ENCODE measurements at places on chromosomes 5 and 9.

DNA sequence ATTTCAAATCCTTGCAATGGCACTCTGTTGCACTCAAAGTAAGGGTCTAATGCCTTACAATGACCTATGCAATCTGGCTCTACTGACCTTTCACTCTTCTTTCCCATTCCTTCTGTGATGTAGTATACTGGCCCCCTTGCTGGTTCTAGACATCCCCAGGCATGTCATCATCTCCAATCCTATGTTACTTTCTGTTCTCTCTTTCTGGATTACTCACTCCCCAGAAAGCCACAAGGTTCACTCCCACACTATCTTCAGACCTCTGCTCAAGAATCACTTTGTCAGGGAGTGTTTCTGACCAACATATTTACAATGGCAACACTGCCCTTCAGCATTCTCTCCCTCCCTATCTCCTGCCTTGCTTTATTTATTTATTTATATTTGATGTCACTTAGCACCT, 802.2 kb upstream of the WWC1 start:
- DNase-seq = no peak

DNA sequence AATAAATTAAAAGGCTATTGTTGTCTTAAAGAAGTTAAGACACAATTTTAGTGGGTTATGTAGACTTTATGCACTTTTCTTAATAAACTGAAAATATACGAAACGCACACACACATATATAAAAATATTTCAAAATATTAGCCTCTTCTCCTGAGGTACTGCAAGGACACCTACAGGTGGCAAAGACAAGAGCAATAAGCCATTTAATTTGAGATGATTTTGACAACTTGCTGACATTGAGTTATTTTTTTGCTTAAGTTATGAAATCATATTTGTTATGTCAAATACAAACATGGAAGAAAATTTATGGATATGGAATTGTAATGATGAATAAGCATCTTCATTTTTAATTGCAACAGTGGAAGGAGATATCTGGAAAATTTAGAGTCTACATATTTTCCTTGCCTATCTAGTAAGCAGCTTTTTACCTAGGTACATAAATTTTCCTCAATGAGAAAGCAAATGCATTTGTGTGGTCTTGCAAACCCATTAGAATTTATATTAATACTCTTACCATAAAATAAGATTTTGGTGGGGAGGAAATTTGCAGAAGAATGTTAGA, 301.6 kb downstream of the ISL1 start:
- no peak for DNase-seq

DNA sequence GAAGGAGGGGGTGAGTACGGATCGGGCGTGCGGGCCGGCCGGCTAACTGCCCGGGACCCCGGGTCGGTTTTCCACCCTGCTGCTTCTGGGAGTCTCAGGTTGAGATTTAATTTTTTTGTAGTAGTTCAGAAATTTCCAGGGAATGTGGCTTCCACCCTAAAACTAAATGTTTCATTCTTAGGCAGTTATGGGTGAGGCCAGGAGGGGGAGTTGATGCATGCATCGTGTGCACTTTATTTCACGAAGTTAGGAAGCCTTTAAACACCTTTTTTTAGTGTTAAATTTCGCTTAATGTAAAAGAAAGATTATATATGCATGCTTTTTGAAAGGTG, 905 bp downstream of the CDK9 start:
- no peak for DNase-seq

DNA sequence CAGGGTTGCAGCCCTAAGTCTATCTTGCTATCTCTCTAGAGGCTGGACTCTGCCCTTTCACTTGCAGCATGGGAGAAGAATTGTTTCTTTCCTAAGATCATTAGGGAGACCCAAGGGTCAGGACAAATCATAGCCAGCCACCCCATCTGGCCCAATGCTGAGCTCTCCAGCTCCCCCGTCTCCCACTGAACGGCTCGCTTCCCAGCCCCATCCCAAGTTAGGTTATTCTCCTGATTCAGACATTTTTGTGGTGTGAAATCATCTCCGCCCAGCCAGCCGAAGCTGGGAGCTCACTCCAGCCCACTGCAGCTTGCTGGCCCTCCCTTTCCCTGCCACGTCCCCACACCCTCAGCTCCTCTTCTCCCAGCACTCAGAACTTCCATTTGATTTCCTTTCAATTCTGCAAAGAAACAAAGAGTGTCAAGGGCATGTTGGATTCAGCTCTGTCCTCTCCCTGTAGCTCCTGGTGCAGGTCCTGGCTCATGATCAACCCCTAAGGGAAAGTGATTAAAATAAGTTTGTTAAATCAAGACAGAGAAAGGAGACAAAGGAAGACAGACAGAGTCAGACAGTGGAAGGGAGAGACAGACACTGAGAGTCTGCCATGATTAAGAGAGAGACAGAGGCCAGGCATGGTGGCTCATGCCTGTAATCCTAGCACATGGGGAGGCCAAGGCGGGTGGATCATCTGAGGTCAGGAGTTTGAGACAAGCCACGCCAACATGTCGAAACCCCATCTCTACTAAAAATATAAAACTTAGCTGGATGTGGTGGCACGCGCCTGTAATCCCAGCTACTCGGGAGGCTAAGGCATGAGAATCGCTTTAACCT, 12.6 kb upstream of the SPARC start:
- no peak for DNase-seq

DNA sequence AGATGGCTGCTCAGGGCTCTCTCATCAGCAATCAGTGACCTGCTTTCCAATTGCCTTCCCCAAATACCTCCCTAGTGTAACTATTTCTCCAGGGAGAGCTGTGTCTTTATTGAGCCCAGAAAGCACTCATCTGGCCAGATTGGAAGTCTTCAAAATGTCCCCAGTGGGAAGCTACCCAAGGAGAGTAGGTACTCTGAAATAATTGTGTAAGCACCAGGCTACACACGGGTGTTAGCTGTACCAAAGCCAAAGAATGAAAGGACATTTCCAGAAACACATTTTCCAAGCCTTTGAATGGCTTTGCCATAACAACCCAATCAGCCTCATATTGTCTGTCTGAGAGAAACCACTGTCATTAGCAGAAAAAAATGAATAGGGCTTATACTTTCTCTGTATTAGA, 318.8 kb downstream of the FAM170A start:
- DNase-seq = no peak

DNA sequence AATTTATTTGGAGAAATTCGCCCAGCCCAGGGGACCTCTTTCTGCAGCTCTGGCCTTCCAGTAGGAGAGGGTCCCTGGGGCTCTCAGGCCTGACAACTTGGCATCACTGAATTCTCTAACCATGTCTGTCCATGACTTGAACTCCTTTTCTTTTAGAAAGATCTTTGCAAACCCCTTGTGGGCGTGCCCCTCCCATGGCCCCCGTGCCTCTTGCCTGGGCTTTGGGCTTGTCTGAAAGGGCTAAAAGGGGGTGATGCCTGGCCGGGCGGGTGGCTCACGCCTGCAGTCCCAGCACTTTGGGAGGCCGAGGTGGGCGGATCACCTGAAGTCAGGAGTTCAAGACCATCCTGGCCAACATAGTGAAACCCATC, 3.2 kb upstream of the SQSTM1 start:
- no peak for DNase-seq

GRCh38 chr9:137085920-137086530, 760 bp upstream of the MAN1B1 start:
- DNase-seq = no peak

GRCh38 chr5:74442466-74442865, 198.1 kb downstream of the ENC1 start:
- no peak for DNase-seq

- DNase-seq = no peak
Observed at GRCh38 chr5:141834331-141834730, 43.9 kb downstream of the PCDH1 start.

GRCh38 chr9:115411993-115412452, 294.1 kb upstream of the TNC start:
- DNase-seq = no peak

DNA sequence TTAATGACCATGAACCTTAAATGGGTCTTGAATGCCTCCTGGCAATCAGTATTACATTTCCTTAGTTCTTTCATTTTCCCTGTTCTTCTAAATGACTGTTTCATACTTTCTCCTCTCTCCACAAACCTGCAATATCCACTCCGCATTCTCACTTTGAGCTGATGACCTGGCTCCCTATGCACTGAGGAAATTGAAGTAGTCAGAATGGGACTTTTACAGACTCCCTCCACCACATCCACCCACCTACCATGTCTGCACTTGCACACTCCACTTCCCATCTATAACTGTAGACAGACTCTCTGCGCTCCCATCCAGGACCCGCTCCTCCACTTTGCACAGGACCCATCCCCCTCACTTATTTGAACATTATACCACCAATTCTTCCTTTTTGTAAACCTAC, 36.2 kb upstream of the GZMA start:
- DNase-seq = no peak

DNA sequence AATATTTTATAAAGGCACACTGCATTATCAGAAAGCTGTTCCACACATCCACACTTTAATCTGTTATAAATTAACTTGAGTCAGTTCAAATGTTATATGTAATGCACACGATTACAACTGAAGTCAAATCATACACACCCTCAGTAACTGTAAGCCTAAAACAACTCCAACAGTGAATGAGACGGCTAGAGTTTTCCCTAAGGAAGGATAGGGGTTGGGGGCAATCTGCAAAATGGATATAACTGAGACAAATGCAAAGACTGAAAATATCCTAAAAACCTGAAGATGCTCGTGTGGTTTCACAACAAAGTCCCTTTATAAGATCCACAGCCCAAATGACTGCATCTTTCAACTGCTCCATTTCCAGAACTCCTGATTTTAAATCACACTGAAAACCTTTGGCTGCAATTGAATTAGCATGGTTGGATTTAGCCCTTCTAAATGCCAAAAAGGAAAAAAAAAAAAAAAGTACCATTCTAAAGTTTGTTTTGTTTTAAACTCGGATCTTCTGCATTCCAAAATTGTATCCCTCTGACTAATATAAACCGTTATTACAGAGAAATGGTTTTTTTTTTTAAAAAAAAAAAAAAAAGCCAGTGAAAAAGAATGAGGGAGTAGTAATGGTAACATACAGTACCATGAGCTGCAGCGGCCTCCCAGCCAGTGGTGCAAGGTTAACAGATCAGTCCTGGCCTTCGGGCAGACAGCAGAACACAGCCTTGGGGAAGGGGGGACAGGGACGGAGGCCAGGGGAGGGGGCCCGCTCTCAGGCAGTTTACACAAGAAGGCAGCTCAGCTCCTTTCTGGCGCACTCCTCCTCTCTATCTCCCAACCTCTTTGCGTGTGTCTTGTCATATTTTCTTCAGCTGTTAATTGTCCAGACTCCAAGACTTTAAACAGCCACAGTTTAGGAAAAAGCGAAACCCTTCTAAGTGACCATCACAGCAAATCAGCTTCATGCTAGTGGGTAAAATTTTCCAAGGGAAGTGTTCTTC, 166.1 kb downstream of the BNC2 start:
- DNase-seq = peak; percentile 50

GRCh38 chr5:96794757-96795156, 13.0 kb downstream of the ERAP1 start:
- DNase-seq = no peak

DNA sequence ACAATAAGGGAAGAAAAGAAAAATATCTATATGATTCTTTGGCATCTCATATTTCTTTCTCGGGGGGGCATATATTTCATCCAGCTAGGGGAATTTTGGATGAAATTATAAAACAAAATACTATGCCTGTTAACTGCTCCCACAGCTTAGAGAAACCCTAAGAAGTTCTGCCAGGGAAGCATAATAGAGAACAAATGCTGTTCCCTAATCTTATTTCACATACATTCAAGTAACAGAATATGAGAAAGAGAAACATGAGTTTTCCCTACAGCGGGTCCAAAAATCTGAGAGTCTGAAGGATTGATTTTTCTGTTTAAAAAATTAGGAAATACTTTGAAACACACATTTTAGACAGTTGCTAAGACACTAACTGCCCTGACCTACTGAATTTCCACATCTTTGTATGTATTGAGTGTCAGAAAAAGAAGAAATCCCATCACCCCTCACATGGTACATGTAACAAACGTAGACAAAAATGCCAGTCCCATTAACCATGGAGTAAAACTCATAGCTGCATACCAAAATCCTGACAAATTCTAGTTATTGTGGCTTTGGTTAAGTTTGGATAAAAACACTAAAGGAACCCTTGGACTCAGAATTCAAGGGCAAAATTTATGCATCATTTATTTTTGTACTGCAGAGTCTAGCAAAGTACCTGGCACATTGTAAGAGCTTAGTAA, 620.2 kb upstream of the DMAC1 start:
- no peak for DNase-seq

DNA sequence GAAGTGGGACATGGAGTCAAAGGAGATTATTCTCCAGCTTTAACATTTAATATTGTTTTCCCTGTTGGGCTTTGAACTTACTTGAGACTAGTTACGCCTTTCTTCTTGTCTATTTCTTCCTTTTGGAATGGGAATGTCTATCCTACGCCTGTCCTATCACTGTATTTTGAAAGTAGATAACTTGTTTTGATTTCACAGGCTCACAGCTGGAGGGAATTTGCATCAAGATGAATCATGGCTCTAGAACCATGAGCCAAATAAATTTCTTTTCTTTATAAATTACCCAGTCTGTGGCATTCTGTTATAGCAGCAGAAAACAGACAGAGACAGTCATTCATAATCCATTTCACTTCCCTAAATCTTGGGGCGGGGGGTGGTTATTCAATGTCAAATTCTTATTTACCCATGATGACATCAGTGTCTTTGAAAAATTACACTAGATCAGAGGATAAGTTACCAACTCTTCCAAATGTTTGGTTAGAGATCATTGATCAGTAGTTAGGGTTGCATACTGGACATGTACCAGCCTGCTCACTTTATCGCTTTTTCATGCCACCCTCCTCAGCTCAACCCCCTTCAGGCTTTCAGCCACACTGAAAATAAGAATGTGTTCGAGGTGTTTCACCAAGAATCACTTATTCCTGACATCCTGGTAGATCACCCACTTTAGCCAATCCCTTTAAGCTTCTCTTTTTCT, 419.6 kb upstream of the PIK3R1 start:
- no peak for DNase-seq

DNA sequence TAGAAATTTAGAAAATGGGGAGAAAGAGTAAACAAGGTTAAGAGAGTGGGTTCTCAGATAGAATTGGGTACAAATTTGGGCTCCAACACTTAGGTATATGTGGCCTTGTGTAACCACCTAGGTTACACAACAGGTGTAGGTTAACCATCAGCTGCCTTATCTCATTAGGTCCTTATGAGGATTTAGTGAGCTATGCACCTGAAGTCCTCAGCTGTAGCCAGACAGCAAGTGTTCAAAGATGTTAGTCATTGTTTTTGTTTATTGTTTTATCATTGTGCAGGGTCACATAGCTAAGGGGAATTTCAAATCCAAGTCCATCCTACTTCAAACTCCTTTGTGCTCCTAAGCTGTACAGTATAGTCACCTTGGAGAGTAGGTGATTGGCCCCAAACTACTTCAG, 970 bp upstream of the TRIM32 start:
- no peak for DNase-seq

- DNase-seq = no peak
Observed at GRCh38 chr9:111633389-111633736, 2.2 kb downstream of the DNAJC25 start.

DNA sequence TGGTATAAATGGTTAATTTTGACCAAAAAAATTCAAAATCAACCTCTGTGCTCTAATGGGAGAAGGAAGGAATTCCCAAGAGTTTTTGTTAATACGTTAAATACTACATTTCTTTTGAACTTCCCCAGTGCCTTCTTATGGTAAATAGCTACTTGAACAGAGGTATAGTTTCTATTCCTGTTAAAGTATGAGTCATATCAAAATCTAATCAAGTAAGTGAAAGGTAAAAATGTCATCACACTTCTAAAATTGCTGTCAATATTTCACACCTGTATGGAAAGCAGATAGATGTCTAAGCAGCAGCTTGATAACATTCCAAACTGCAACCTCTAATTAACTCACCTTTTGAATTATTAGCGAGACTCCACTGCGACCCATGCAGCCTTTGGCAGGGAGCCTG, 214.1 kb upstream of the MEF2C start:
- DNase-seq = no peak

All from NCI-H526 treated with DMSO at 0.1 percent for 48 hours (cell line).